Glutamatergic neuron (in vitro differentiated cells): ENCODE measurements at places on chromosomes 6 and 20. TPM values are rescaled to one million over a fixed set of nuclear protein-coding genes. Genes with fewer than 3 reads are reported as not detected.

Gene SPATA25
- total RNA-seq = 1.2 TPM

Gene CFB
- not detected for total RNA-seq

- DNase-seq = no peak
Observed at GRCh38 chr6:89936177-89936576, 41.9 kb downstream of the GJA10 start.

DNA sequence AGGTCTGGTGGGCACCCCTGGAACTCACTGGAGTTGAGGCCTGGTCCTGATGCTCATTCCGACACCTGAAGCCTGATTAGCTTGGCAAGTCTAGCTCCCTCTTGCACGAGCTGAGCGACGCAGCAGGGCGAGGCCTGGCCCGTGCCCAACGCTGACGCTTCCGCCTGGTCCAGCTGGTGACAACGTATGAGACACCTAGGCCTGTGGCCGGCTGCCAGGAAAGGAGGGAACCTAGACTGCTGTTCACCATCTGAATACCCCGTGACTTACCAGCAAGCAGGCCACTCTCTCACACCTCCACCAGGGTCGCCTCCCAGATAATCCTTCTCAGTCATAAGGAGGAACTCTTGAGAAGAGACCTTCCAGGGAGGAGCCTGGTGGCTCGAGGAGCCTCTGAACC, 24.5 kb downstream of the YTHDF1 start:
- no peak for DNase-seq

Gene MAD2L1BP
- total RNA-seq = 38.8 TPM

DNA sequence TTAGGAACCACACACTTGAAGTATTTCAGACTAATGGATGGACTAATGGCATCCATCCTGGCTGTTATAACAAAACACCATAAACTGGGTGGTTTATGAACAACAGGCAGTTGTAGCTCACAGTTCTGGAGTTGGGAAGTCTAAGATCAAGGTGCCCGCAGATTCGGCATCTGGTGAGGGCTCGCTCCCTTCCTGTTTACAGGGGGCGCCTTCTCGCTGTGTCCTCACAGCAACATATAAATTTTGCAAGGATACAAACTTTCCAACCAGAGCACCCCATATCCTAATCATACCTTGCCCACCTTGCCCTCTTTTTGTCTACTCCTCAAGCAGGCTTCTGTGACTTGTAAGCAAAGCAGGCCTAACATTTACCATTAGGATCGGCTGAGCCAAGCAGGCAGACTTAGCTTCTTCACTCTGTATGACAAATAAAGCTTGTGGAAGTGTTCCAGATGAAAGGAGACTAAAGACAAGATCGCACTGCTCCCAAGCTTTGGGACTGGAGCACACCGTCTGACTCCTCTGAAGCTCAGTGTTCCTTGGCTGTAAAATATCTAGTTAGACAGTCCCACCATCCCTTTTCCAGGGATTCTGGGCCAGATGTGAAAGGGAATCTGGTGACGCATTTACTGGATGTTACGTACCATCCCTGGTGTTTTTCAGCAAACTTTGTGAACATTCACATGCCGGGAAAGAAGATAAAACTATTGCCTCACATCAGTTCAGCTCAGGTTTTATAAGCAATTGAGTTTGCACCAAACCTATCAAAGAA, 34.9 kb downstream of the GFOD1 start:
- no peak for DNase-seq

Gene SLC18B1
- 5.8 TPM for total RNA-seq

DNA sequence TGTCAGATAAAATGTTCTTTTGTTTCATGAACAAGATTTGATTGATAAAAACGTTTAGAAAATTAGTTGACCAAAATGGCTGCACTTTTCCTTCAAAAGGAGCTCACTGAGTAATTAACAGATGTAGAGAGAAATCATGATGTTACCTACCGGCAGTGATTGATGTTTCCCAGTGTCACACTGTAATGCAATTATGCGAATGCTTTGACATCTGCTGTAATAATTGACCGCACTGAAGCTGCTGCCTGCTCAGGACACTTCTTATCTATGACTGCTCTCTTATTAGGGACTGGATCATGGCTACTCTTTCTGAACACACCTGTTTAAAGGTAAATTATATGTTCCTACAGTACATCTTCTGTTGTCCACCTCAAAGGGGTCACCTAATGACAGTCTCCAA, 94.6 kb downstream of the GPR63 start:
- no peak for DNase-seq

- DNase-seq = no peak
Observed at GRCh38 chr6:53873922-53874321, 79.1 kb downstream of the LRRC1 start.

GRCh38 chr6:101539510-101540245, 146.2 kb downstream of the GRIK2 start:
- DNase-seq = no peak

DNA sequence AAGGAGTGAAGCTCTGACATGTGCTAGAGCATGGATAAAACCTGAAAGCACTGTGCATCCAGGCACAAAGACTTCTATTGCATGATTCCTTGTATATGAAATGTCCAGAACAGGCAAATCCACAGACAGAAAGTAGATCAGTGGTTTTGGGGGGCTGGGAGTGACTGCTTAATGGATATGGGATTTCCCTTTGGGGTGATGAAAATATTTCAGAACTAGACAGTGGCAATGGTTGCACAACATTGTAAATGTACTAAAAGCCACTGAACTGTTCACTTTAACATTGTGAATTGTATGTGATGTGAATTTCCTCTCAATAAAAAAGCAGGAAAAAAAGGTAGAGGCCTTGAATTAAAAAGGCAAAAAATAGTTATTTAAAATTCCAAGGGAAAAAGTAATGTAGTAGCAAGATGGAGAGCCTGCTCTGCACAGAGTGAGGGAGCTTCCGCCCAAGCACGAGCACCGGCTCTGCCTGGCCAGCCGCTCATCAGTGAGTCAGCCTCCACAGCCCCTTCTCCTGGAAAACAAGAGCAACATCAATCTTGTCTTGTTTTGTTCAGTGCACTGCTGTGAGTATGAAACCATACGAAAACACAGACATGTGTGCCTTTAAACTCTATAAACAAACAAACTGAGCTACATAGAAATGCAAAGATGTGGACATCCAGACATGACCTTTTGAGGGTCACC, 74.6 kb upstream of the THBS2 start:
- DNase-seq = no peak

- DNase-seq = no peak
Observed at GRCh38 chr6:54093326-54093948, 17.8 kb upstream of the MLIP start.

- DNase-seq = no peak
Observed at GRCh38 chr6:101302593-101302992, 90.9 kb upstream of the GRIK2 start.

DNA sequence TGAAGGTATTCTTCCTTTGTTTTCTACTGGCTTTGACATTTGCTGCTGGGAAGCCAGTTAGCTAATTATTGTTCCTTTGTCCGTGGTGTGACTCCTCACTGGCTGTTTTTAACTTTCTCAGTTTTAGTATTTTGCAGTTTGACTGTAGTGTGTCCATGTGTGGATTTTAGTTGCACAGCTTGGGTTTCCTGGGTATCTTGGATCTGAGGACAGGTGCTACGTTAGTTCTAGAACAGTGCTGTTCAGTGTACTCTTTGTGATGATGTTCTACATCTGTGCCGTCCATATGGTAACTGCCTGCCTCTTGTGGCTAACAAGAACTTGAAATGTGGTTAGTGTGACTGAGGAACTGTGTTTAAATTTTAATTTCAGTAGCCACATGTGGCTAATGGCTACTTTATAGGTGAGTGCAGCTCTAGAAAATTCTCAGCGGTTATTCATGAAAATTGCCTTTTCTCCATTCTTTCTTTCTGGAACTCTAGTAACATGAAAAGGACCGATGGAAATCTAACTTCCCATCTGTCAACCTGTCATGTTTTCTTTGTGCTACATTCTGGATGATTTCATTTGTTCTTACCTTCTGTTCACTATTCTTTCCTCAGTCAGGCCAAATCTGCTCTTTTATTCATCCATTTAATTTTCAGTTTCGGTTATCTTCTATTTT, 7.4 kb downstream of the SNX9 start:
- no peak for DNase-seq

DNA sequence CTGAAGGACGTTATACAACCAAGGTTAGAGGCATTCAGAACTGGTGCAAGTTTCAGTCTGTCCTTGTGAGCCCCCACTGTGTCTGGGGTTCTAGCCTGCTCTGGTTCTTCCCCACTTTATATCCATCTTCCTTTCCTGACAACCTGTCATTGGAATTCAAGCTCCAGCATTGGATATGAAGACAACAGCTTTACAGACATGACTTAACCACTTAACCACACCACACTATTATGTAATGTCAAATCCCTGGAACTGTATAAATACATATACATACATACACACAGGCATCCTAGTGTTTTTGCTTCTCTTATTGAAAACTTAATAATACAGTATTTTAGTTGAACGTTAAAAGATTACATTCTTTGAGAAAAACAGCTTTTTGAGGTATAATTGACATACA, 217.9 kb upstream of the SGK1 start:
- DNase-seq = no peak

DNA sequence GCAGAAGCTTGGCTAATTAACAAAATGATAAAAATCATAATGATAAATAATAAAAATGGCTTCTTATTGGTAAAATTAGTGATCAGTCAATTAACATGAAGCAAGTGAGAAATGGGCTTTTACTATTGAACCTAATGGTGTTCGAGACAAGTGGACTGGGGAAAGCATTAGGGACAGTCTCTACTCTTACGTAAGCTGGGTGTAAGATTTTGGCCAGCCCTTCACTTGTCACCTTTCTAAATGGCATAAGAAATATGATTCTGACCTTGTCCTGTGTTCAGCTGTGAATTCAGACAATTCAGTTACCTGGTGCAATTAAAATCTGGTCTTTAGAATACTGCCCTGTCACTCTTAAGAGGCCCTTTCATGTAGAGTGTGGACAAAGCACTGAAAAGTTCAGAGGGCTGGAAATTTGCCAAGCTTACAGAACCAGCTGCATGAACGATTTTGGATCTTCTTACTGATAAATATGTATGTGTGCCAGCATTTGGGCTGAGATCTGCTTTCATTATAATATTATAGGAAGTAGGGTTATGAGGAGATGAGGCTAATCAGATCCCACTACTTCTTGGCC, 115.9 kb downstream of the QRSL1 start:
- DNase-seq = no peak

- no peak for DNase-seq
Observed at GRCh38 chr6:143598466-143599080, 79.2 kb upstream of the PHACTR2 start.

DNA sequence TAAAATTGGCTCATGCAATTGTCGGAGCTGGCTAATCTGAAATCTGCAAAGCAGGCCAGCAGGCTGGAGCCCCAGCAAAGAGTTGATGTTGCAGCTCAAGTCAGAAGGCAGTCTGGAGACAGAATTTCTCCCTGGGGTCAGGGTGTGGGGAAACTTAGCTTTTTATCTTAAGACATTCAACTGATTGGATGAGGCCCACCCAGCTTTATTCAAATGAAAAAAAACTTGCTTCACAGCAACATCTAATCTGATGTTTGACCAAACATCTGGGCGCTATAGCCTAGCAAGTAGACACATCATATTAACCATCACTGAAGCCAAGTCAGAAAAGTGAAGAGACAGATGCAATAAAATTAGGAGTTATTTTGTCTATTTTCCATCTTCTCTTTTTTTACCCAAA, 108.8 kb upstream of the CCDC28A start:
- DNase-seq = no peak

Gene FAM217B
- 14.8 TPM for total RNA-seq

- DNase-seq = no peak
Observed at GRCh38 chr20:59400708-59401107, 100.3 kb downstream of the EDN3 start.

Gene PREX1
- total RNA-seq = 235 TPM

GRCh38 chr6:87241304-87241703, 81.1 kb upstream of the SMIM8 start:
- DNase-seq = no peak
